ENCODE measurements at places on chromosomes 12 and 14. TPM values are rescaled to one million over a fixed set of nuclear protein-coding genes. Genes with fewer than 3 reads are reported as not detected.
A peak's percentile ranks its signal among the peaks of the same experiment; 100 is the strongest.

GRCh38 chr12:48070033-48070432 is 35.8 kb downstream of the SENP1 start:
- DNase-seq: no peak

- DNase-seq: peak; percentile 4
Measured at GRCh38 chr12:40515041-40515816, 177.0 kb upstream of the CNTN1 start.

DNA sequence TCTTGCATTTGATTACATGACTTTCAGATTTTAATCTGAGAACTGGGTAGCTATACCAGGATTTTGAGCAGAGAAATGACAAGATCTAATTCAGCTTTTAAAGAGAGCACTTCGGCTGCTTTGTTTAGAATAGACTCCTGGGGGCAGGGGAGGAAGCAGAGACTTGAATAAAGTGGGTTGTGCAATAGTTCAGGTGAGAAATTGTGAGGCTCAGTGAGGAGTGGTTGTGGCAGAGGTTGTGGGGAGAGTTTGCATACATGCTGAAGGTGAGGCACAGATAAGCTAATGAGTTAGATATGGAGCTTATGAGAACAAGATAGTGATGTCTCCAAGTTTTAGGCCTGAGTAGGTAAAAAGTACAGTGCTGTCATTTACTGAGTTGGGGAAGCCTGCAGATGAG is 281.4 kb downstream of the FLRT2 start:
- DNase-seq: no peak

Gene DGLUCY
- 39.7 TPM for total RNA-seq

DNA sequence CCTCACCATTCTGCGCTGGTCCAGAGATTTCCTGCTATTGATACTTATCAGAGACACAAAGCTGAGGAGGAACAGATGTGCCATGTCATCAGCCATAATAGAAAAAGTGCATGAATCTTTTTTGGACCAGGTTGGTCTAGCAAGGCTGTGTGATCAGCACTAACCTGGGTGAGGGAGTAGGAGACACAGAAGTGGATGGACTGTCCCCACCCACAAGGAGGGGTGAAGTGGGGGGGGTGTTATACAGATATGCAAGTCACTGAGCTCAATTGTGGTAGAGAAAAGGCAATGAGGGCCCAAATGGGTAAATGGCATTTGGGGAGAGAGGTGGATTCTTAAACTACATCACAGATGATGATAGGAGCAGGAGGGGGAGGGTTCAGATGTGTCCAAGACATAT is 123.0 kb downstream of the SAMD4A start:
- DNase-seq: no peak

GRCh38 chr12:1318327-1319031 is 275.9 kb downstream of the FBXL14 start:
- peak; percentile 46 for DNase-seq
